ENCODE measurements at places on chromosomes 7 and 10. TPM values are rescaled to one million over a fixed set of nuclear protein-coding genes. Genes with fewer than 3 reads are reported as not detected.

Gene ITPRIP
- polyA plus RNA-seq = 24.4 TPM

Gene EN2
- not detected for polyA plus RNA-seq

Gene NACAD
- 0.36 TPM for polyA plus RNA-seq

Gene SNX13
- 17.1 TPM for polyA plus RNA-seq

Gene OR6V1
- polyA plus RNA-seq = not detected

Gene MYOZ1
- 9.6 TPM for polyA plus RNA-seq

Gene SLC25A13
- 10.2 TPM for polyA plus RNA-seq

Gene PON3
- not detected for polyA plus RNA-seq

Gene ATOH7
- 0.05 TPM for polyA plus RNA-seq

Gene SPDYE9
- not detected for polyA plus RNA-seq

Gene ZNF3
- 17.2 TPM for polyA plus RNA-seq

Gene SYPL1
- polyA plus RNA-seq = 77.9 TPM

Gene MINDY4
- 1.9 TPM for polyA plus RNA-seq

Gene TLL2
- polyA plus RNA-seq = 0.05 TPM

Gene OPTN
- 59.1 TPM for polyA plus RNA-seq

Gene HOXA9
- 15.0 TPM for polyA plus RNA-seq

Gene PDZD7
- 0.53 TPM for polyA plus RNA-seq

Gene FAS
- polyA plus RNA-seq = 52.3 TPM

Gene MYO1G
- polyA plus RNA-seq = not detected
